ENCODE measurements at places on chromosomes 1 and 21. TPM values are rescaled to one million over a fixed set of nuclear protein-coding genes. Genes with fewer than 3 reads are reported as not detected.

GRCh38 chr1:168301664-168302320, 21.1 kb downstream of the TBX19 start:
- no peak overlapping the region for H3K4me3 ChIP-seq
- no peak for DNase-seq
- peaks cover 20% of the 10 kb centered on the region for H3K36me3 ChIP-seq
- H3K4me1 ChIP-seq, result peaks cover 2% of the 10 kb centered on the region
- no peak overlapping the region for H3K27ac ChIP-seq
- H3K27me3 ChIP-seq, result no peaks in the 10 kb centered on the region

- H3K27me3 ChIP-seq, result peaks cover 9% of the 10 kb centered on the region
- H3K4me1 ChIP-seq, result no peaks in the 10 kb centered on the region
- DNase-seq, result peak; percentile 16
- no peaks in the 10 kb centered on the region for H3K36me3 ChIP-seq
These were observed 133.7 kb downstream of the CAPN8 start for GRCh38 chr1:223531742-223532341.

GRCh38 chr1:21896652-21897532, 40.2 kb downstream of the HSPG2 start:
- H3K27me3 ChIP-seq, result no peaks in the 10 kb centered on the region
- H3K4me1 ChIP-seq, result no peaks in the 10 kb centered on the region
- no peak for DNase-seq
- H3K4me3 ChIP-seq, result no peak overlapping the region

DNA sequence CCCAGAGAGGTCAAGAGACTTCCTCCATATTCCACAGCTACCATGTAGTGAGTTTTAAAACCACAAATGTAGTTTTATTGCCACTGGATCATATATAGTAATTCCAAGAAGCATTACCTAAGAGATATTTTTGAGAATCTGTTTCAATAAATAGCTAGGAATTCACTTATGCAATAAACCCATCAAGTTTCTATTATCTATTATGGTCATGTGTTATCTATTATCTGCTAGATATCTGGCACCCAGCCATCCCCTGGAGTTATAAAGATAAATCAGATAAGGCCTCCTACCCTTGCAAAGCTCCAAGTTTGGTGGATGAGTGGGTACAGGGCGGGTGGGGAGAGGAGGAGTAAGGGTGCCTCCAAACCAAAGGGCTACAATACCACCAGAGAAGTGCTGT, 10.3 kb upstream of the VWA5B1 start:
- no peaks in the 10 kb centered on the region for H3K36me3 ChIP-seq
- H3K4me1 ChIP-seq, result no peaks in the 10 kb centered on the region
- no peak overlapping the region for H3K4me3 ChIP-seq
- no peak overlapping the region for H3K27ac ChIP-seq
- peaks cover 16% of the 10 kb centered on the region for H3K27me3 ChIP-seq
- no peak for DNase-seq

GRCh38 chr1:19124273-19124672, 85.8 kb downstream of the UBR4 start:
- no peak for DNase-seq
- peaks cover 100% of the 10 kb centered on the region for H3K36me3 ChIP-seq
- peak overlapping the region; percentile 58 for H3K27ac ChIP-seq

Gene LY9
- total RNA-seq, result 0.28 TPM

Gene RHOU
- total RNA-seq, result 0.28 TPM

Gene GBP1
- 40.0 TPM for total RNA-seq
